ENCODE measurements at places on chromosomes 2 and 18. TPM values are rescaled to one million over a fixed set of nuclear protein-coding genes. Genes with fewer than 3 reads are reported as not detected.

DNA sequence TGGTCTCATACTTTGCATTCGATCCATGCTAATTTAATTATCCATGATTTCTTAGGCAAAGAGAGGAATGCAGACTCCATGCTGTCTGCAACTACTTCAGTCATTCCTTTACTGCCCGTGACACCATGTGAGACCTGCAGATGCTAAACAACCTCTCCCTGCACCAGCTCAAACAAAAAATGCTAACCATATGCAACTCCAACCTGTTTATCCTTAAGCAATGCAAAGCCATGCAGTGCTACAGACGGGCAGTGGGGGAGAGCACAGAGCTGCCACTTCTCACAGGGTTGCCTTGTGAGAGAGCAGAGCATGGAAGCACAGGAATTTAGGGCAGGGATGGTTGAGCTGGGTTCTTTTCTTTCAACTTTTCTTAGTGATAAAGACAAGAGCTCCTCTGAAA is 74.9 kb upstream of the KLHL14 start:
- no peaks in the 10 kb centered on the region for H3K36me3 ChIP-seq
- H3K4me1 ChIP-seq = no peaks in the 10 kb centered on the region
- no peak overlapping the region for H3K4me3 ChIP-seq
- no peaks in the 10 kb centered on the region for H3K27me3 ChIP-seq

DNA sequence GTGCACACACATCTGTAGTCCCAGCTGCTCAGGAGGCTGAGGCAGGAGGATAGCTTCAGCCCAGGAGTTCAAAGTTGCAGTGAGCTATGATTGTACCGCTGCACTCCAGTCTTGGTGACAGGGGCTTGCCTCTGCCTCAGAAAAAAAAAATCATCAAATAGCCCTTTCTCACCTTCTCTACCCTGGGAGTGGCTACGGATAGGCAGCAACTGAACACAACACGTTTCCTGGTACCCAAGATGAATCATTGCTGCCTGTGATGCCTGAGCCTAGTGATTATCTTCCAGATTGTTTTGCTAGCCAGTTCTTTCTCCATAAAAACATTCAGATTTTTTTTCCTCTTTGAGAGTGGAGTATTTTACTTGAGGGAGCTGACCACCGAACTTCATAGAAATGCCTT is 13.5 kb downstream of the INPP4A start:
- no peak overlapping the region for H3K4me3 ChIP-seq
- peaks cover 35% of the 10 kb centered on the region for H3K4me1 ChIP-seq
- no peaks in the 10 kb centered on the region for H3K36me3 ChIP-seq
- no peak overlapping the region for H3K27ac ChIP-seq
- H3K27me3 ChIP-seq = no peaks in the 10 kb centered on the region

DNA sequence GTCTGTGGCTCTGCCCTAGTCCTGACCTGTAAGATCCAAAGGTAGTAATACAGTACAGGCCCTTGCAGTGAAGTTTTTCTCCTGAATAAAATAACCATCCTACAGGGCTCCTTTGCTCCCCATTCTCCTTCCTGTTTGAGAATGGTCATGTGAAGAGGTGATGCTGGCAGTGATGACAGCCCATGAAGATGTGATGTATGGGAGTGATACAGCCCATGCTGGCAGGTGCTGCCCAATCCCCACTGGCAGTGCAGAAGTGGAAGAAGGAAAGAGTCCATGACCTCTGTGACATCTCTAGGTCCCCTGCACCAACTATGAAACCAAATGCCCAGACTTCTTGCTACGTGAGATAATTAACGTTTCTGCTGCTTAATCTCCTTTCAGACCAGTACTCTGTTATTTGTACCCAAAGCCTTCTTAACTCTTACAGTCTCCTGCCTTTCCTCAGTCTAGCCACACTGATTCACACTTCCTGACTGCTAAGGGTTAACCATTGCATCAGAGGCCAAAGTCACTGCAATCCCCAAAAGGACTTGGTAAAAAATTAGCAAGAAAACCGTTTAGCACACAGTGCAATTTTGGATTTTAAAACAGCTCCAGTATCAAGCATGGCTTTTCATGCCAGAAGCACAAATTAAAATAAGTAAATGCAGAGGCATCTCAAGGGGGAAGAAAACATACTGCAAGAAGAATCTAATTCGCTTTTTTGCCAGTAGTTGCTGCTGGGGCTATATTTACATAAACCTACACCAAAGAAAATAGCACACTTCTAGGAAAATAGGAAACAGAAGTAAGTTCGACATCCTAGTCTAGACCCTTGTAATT is 98.0 kb downstream of the STK39 start:
- no peak overlapping the region for H3K4me3 ChIP-seq
- no peak overlapping the region for H3K27ac ChIP-seq
- no peaks in the 10 kb centered on the region for H3K4me1 ChIP-seq

GRCh38 chr2:96484091-96484490 is 21.1 kb downstream of the NEURL3 start:
- no peak overlapping the region for H3K27ac ChIP-seq
- H3K4me3 ChIP-seq = no peak overlapping the region
- peaks cover 13% of the 10 kb centered on the region for H3K4me1 ChIP-seq
- H3K27me3 ChIP-seq = peaks cover 3% of the 10 kb centered on the region

DNA sequence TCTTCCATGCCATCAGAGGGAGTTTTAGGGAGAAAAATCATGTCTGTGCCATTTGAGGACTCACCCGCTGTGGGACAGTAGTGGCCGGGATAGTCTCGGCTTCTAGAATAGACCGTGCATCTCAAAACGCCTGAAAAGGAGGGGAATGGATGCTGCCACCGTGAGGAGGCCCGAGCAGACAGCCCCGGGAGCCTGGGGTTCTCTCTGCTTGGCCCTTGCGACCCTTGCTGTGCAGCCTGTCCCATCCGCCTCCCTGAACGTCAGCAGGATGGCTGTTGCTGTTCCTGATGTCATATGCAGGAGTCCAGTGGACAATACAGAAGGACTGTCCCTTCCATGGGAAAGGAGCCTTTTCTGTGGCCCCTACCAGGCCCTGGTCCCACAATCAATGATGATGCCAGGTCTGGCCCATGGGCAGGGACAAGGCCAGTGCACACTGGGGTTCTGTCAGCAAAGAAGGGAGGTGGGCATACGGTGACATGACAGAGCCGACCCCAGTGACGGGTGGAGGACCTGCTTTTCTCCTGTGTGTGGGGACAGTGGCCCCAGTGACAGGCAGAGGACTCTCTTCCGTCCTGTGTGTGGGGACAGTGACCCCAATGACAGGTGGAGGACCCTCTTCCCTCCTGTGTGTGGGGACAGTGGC is 58.8 kb downstream of the ACKR3 start:
- no peak overlapping the region for H3K4me3 ChIP-seq
- H3K27me3 ChIP-seq = no peaks in the 10 kb centered on the region
- H3K4me1 ChIP-seq = no peaks in the 10 kb centered on the region
- H3K36me3 ChIP-seq = no peaks in the 10 kb centered on the region
- no peak for DNase-seq
- no peak overlapping the region for H3K27ac ChIP-seq

GRCh38 chr18:71807586-71807985 is 736.6 kb downstream of the CBLN2 start:
- H3K4me1 ChIP-seq = no peaks in the 10 kb centered on the region
- H3K27ac ChIP-seq = no peak overlapping the region
- no peak overlapping the region for H3K4me3 ChIP-seq

GRCh38 chr2:128260239-128261138 is 58.2 kb downstream of the HS6ST1 start:
- peak overlapping the region; percentile 28 for H3K27ac ChIP-seq
- H3K36me3 ChIP-seq = no peaks in the 10 kb centered on the region
- H3K27me3 ChIP-seq = no peaks in the 10 kb centered on the region
- no peak for DNase-seq

DNA sequence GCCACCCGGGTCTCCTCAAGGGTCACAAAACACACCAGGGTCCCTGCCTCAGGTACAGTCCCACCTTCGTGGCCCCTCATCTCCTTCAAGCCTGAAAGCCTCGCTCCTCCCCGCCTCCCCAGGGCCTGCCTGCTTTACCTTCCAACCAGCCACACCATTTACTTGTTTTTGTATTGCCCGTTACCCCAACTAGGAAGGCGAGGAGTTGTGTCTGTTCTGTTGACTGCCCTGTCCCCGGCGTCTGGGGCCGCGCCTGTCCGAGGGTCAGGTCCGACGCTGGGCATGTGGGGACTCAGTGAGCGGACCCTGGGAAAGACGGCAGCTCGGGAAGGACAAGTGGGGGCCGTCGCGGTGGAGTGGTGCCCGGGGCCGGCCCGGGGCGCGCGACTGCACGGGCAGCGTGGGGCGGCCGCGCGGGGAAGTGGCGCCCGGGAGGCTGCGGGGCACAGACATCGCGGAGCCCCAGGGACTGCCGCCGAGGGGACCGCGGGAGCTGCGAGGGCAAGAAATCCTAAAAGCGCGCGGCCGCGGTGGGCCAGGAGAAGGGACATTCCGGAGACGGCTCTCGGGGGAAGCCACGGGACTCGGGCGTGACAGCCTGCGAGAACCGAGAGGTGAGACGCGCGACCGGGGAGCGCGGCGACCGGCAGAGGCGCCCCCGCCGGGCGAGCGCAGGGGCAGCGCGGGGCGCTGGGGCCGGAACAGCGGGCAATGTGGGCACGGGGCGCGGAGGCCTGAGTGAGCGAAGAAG is 797 bp upstream of the GRHL1 start:
- DNase-seq = peak; percentile 50
- H3K27me3 ChIP-seq = peaks cover 61% of the 10 kb centered on the region
- H3K27ac ChIP-seq = peak overlapping the region; percentile 66
- H3K36me3 ChIP-seq = no peaks in the 10 kb centered on the region
- no peaks in the 10 kb centered on the region for H3K4me1 ChIP-seq

GRCh38 chr2:71939588-71940535 is 207.8 kb downstream of the CYP26B1 start:
- no peak overlapping the region for H3K4me3 ChIP-seq
- H3K36me3 ChIP-seq = no peaks in the 10 kb centered on the region
- DNase-seq = peak; percentile 5

DNA sequence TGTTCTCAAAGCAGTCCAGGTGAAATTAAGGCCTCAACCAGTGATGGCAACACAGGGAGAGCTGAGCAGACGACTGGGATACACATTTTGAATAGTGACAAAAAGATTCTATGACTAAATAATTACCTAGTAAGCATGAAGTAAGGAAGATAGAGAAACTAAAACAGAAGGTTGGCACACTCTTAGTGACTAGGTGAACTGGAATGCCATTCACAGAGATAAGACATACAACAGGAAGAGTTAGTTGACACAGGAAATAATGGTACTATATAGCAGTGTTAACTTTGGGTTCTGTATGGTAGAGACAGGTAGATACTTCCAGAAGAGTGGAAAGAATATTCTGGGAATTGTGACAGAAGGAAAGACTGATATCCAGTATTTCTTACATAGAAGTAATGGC is 181.8 kb upstream of the NT5C1B start:
- H3K27me3 ChIP-seq = no peaks in the 10 kb centered on the region
- no peaks in the 10 kb centered on the region for H3K36me3 ChIP-seq
- no peak overlapping the region for H3K27ac ChIP-seq

DNA sequence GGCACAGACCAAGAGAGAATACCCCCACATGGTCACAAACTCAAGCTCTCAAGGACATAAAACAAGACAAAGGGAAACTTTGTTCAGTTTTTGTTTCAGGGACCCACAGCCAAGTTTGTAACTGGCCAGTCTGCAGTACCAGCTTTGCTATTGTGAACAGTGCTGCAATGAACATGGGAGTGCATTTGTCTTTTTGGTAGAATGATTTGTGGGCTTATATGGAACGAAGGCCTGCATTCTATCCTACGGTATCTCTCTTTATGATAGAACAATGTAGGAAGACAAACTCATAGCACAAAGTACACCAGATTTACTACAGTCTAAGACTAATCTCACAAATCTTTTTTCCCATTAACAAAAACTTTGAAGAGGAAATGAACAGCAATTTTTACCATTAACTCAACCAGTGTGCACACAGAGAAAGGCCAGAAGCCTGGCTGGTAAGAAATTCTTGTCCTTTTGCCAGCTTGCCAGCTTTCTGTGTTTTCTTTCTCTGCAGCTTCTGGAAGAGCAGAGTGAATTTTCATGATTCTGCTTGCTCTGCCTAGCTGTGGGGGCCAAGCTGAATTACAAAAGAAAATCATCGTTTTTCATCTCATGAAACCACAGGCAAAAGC is 37.1 kb upstream of the FEZ2 start:
- H3K27ac ChIP-seq = no peak overlapping the region
- no peak for DNase-seq
- no peaks in the 10 kb centered on the region for H3K4me1 ChIP-seq
- no peaks in the 10 kb centered on the region for H3K36me3 ChIP-seq

GRCh38 chr2:74925361-74925786 is 33.1 kb upstream of the POLE4 start:
- no peaks in the 10 kb centered on the region for H3K36me3 ChIP-seq
- no peak overlapping the region for H3K27ac ChIP-seq
- H3K4me3 ChIP-seq = no peak overlapping the region
- no peaks in the 10 kb centered on the region for H3K4me1 ChIP-seq
- no peak for DNase-seq

DNA sequence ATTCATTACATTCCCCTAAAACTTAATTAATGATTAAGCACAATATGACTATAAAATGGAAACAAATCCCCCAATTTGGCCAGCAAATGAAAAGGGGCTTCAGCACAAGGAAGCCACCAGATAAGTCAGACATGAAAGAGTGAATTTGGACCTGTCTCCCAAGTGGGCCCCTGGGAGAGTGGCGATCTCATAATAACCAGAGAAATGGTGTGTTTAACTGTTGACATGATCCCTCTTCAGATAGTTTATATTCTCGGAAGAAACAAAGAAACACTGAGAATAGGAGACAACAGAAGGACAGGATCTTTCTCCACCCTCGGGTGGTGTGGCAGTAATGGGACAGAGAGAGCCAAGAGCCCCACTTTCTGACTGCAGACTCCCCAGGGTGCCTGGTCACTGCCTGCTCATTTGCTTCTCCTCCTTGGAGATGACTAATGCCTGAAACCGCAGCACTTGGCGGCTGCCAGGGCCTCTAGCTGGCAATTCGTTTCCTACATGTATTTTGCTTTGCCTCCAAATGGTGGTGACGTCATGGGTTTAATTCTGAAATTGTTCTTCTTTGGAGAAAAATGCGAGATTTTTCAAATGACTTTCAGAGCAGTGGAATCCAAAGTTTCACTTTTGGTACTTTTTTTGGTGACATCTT is 46.4 kb upstream of the SPP2 start:
- no peaks in the 10 kb centered on the region for H3K36me3 ChIP-seq
- no peak overlapping the region for H3K4me3 ChIP-seq
- H3K27me3 ChIP-seq = peaks cover 3% of the 10 kb centered on the region
- H3K4me1 ChIP-seq = no peaks in the 10 kb centered on the region

DNA sequence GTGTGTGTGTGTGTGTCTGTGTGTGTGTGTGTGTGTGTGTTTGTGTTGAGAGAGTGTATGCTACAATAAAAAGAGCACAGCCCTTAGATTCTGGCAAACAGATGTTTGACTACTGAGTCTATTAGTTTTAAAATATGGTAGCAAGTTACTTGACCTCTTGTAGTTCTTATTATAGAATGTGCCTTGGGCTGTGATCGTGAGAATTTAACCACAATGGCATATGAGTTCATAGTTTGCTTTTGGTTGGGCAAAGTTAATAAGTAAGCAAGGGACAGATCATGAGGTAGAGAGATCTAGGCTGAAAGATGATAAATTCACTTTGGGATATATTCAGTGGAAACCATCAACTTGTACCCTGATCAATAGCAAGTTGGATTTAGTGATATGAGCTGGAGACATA is 334.3 kb upstream of the VWC2L start:
- no peaks in the 10 kb centered on the region for H3K4me1 ChIP-seq
- no peaks in the 10 kb centered on the region for H3K27me3 ChIP-seq
- DNase-seq = no peak
- no peak overlapping the region for H3K27ac ChIP-seq
- H3K4me3 ChIP-seq = no peak overlapping the region

GRHL1 gene
- total RNA-seq = not detected

ANKAR gene
- 13.9 TPM for total RNA-seq

ARID5A gene
- total RNA-seq = 21.3 TPM

CDK15 gene
- total RNA-seq = 0.14 TPM

TRAK2 gene
- total RNA-seq = 49.4 TPM

CNDP1 gene
- total RNA-seq = not detected

SERPINB12 gene
- total RNA-seq = not detected

DPP4 gene
- 1.6 TPM for total RNA-seq

EFR3B gene
- total RNA-seq = 1.4 TPM

AGXT gene
- 0.32 TPM for total RNA-seq

Data from transverse colon (tissue), 4 donors.